DMS 273 treated with DMSO at 0.1 percent for 48 hours (cell line): ENCODE measurements at places on chromosomes 3 and 15.

GRCh38 chr15:86300390-86301125 is 220.9 kb downstream of the AGBL1 start:
- DNase-seq: no peak

- DNase-seq: no peak
Measured at GRCh38 chr15:92075764-92076163, 222.3 kb downstream of the SLCO3A1 start.

- no peak for DNase-seq
Measured at GRCh38 chr3:126730376-126730775, 26.3 kb downstream of the CHCHD6 start.

DNA sequence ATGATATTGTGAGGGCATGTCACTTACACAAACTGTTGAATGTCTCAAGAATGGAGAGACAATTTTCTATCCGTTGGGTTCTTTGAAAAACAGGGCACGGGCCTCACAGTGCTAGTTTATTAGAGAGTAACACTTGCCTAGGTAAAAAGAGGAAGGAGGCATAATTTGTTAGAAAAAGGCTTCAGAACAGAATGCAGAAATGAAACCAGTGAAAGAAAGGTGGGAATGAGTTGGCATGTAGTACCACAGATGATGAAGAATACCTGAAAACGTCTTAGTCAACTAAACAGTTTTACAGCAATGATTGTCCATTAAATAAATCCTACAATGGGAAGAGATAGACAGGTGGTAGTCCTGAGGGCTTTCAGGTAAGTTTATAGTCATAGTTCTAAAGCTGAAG is 1399.7 kb upstream of the CADM2 start:
- DNase-seq: no peak

DNA sequence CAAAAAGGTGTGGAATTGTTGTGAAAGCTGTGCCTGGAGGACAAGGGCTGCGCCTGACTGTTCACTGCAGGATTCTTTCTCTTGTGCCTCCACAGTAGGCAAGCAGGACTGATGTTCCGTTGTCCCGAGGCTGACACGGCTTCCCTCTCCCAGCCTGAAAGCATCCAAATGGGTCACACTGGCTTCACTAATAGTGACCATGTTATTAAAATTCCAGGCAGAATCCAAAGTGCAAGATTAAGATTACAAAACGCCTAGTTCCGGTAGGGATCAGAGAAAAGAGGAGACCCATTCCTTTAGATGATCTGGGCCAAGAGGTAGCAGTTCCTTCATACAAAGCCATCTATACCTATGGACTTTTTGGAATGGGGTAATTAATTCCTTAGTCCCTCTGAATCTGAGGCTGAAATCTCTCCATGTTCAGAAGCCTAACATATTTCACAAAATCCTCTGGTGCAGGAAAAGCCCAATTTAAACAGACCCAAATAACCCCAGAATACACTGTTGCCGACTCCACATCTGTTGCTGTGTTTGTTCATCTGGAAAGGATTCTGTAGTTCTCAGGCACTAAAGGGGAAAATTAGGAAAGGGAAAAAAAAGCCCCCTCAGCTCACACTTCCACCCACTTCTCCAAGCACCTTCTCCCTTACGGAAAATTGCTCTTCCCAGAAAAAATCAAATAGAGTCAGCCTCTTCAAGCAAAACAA is 145.9 kb downstream of the RORA start:
- no peak for DNase-seq

GRCh38 chr15:86916671-86917360 is 837.1 kb downstream of the AGBL1 start:
- no peak for DNase-seq

- DNase-seq: no peak
Measured at GRCh38 chr15:40151499-40151898, 9.4 kb upstream of the BUB1B start.

DNA sequence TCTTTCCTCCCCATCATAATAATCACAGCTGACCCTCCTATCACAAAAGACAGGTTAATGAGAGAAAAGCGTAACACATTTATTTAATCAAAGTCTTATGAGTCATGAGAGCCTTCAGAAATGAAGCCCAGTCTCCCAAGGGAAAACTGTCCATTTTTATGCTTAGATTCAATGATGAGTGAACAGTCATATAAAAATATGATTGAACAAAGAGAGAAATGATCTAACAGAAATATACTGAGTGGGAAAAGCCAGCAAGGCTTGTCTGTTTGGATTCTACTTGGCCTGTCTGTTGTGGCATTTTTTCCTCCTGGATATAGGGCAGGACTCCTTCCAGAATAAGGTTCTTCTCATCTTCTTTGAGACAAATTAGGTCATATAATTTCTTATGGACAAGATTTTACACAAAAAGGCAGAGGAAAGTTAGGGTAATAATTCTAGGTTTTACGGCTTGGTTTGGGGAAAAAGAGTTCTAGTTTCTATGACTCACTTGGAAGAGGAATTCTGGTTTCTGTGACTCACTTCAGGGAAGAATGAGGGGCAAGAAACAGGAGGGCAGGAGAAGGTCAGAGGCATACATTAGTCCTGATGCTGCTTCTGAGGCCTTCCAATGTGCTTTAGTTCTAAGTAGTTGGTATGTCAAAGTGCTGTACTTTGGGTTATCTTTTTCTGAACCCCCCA is 534.2 kb downstream of the ZIC1 start:
- no peak for DNase-seq

- DNase-seq: peak; percentile 61
Measured at GRCh38 chr3:122964811-122965210, 62.8 kb downstream of the SEMA5B start.

DNA sequence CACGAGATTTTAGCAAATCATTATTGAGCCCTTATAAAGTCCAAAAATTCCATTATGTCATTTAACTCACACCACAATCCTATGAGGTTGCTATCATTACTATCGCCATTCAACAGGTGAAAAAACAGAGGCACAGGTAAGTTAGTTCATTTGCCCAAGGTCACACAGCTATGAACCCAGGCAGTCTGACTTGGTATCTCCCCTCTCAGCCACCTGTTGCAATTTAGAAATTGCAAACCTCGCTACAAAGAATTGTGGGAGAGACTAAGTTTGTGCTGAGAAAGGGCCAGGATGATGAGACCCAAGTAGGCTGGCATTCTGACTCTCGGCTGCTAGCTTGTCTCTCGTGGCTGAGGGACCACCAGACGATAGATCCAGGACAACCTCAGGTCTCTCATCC is 57.7 kb downstream of the LMCD1 start:
- DNase-seq: no peak

DNA sequence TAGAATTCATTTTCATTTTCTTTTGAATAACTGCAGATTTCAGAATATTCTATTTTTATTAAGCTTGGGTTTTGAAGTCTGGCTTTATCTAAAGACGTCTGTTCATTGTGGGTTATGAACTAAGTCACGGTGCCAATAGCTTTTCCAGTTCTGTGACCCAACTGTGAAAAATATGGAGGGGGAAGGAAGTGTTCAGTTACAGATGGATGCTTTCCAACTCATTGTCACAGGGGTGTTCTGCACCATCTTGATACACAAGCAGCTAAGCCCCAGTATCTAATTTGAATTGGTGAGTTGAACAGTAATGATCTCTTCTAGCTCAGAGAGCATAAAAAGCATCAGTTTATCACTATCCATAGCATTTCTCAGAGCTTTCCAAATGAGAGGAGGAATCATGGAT is 710.6 kb downstream of the EDEM1 start:
- no peak for DNase-seq

- no peak for DNase-seq
Measured at GRCh38 chr3:178583963-178584575, 47.8 kb downstream of the KCNMB2 start.

GRCh38 chr3:88000853-88001252 is 58.0 kb downstream of the CGGBP1 start:
- no peak for DNase-seq

DNA sequence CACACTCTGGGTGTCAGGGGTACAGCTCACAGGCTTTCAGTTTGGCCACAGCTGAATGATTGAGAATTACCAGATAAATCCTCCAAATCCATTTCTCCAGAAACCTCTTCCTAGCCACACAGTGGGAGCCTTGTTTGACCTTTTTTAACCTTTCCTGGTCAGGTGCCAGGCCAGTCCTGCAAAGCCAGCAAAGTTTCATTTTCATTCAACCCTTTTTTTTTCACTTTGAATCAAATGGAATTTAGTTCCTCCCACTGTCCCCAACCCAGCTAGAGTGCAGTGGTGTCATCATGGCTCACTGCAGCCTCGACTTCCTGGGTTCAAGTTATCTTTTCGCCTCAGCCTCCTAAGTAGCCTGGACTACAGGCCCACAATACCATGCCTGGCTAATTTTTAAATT is 67.8 kb downstream of the NSUN3 start:
- no peak for DNase-seq

DNA sequence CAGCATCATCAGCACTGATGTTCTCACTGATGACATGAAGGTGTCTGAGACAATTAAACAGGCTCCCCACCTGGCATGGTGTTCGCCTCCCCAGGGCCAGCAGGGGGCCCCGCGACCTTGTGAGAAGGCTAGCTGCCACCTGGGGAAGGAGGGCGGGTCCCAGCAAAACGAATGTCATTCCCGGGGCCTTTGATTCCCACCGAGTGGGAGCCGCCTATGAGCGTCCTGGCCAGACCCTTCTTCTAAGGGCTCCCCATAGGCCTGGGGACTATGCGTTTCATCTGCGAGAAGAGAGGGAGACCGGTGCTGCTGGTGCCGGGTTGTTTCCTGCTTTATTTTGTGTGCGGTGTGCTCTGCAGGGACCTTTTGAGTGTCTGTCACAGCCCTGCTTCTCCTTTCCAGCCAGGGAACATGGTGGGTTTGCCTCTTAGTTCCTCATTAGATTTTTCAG is 20.5 kb upstream of the MINDY4B start:
- peak; percentile 46 for DNase-seq

DNA sequence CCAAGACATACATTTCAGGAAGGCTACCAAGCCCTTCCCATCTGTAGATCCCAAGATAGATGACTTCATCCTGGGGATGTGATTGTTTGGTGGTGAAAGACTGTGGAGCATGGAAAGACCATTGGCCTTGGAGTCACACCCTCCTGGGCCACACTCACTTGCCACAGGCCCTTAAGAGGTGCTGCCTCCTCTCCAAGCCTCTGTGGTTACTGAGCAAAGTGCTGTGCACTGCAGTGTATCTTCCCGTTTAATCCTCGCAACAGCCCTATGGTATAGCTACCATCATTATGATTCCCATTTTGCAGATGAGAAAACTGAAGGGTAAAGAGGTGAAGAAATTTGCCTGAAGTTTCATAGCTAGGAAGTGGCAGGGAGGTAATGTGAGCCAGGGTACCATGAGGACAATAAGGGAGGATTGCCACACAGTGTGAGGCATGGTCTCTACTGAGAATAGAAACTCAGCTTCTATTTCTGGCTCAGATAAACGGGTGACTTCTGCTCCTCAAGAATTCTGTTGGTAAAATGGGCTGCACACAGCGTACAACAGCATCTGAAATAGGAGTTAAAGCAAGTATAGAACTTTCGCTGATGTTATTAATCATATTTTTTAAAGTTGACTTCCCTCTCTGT is 23.9 kb upstream of the RHO start:
- no peak for DNase-seq

DNA sequence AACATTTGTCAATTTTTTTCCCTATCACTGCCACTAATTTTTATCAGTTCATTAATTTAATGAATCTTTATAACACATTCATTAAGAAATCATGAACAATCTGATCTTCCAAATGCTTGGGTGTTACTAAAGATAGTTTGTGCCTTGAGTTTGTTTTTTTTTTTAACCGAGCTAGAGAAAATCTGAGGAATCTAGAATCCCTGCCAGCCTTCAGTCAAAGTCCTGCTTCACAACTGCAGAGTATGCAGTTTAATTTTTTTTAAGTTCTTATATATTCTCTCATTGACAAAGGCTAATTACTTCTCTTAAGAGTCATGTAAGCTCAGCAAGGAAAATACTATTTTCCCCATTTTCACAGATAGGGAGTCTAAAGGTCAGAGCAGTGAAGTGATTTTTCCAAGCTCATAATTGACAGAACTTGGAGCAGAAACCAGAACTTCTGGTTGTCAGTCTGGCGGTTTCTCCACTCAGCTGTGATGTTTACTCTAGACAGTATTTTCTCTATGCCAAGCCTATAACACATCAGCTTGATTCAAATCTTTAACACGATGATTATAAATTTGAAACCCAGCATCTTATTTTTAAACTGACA is 55.7 kb downstream of the TNIK start:
- DNase-seq: no peak

DNA sequence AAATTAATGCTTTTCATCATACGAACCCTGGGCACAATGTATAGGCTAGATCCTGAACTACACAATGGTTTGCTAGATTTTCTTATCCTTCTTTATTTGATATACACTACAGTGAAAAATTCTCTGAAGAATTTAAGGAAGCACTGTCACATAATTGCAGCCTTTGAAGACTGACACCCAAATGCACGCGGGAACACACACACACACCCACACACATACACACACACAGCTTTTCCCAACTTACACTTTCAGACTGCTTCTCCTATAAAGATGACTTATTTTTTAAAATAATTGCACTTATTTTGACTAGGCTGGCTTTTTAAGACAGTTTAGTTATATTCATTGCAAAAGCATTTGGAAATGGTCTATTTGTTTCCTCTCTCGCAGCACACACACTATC is 70.0 kb upstream of the LRRN1 start:
- no peak for DNase-seq

GRCh38 chr3:123907720-123908119 is 23.6 kb upstream of the MYLK start:
- DNase-seq: peak; percentile 14

DNA sequence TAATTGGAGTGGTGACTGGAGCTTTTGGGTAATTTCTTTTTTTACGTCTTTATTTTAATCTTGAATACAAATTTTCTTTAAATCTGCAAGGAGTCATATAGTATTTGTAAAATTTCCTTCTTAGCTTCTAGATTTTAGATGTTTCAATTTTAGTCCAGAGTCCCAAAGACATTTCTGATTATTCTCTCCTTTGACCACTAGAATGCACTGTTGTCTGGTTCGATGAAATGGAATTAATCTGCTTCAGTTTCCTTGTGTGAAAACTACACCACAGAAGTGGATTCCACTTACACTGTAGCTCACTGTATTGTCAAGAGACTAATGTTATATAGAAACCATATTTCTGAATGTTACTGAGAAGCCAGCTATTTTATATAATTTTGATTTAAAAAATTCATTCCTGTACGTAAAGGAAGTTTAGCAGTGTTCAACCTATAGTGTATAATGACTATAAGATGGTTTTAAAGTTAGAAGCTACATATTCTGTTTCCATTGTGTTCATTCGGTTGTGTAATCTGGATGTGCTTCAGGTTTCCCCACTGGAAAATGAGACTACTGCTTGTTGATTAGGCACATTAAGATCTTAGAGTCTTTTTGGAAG is 6.1 kb downstream of the GRAMD1C start:
- DNase-seq: peak; percentile 9

DNA sequence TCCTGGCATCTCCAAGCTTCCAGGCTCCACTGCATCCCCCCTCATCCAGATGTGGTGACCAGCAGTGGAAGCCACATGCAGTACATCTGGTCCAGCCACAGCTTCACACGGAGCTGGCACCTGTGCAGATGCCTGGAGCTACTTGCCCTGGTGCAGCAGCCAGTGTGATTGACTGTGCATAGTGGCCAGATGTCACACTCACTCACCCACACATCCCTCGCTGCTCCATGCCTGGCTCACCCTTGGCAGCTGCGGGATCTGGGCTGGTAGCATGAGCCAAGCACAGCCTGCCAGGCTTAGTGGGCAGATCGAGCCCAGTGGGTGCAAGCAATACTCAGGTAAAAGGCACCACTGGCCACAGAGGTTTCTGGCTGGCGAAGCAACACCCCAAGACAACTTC is 398.0 kb upstream of the CNTN4 start:
- DNase-seq: no peak

GRCh38 chr15:98724048-98724447 is 75.7 kb downstream of the IGF1R start:
- DNase-seq: no peak
